ENCODE measurements at places on chromosomes 11 and 22.

GRCh38 chr11:118291477-118292135 lies 12.9 kb upstream of the CD3E start:
- DNase-seq, result no peak

- no peak for DNase-seq
Observed at GRCh38 chr11:17476317-17477083, at the start of gene ABCC8. ABCC8 (minus strand) TSS chr11:17476845; CDS start chr11:17476776, 69 bp downstream.

- no peak for DNase-seq
Observed at GRCh38 chr11:23217072-23217471, 356.8 kb upstream of the CCDC179 start.

DNA sequence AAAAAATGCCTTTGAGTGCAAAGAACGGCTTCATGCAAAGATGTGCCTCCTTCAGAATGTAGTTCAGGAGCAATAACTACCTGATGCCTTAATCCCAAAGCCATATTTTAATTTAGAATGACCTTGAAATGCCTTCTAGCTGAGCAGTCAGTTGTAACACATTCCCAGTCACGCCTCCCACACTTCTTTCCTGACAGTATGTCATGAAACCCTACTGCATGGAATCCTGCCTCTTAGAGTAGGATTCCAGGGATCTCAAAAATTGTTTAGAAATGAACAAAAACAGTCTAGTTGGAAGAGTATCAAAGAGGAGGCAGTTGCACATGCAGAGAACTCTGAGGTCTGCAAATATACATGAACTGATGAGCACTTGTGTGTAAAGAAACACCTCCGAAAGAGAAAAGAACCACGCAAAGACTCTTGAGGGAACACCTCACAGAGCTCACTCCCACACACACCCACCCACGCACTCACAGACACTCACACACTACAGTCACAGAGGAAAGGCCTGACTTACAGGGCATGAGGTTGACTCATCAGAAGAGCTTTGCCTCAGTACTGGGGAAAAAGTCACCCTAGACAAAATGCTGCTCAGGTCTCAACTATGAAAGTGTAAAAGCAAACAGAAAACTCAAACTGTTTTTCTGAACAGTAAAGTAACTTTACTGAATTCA lies 77.4 kb downstream of the GGTLC2 start:
- peak; percentile 72 for DNase-seq

- no peak for DNase-seq
Observed at GRCh38 chr22:18119409-18120110, 9.0 kb downstream of the TUBA8 start.

DNA sequence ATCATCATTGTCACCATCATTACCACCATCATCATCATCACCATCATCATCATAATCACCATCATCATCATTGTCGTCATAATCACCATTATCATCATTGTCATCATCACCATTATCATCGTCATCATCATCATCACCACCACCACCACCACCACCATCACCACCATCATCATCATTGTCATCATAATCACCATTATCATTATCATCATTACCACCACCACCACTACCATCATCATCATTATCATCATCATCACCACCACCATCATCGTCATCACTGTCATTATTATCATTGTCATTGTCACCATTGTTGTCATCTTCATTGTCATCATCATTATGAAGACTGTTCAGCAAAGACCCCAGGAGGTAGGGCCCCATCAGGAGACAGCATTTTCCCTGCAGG lies 33.3 kb downstream of the SMIM38 start:
- no peak for DNase-seq

DNA sequence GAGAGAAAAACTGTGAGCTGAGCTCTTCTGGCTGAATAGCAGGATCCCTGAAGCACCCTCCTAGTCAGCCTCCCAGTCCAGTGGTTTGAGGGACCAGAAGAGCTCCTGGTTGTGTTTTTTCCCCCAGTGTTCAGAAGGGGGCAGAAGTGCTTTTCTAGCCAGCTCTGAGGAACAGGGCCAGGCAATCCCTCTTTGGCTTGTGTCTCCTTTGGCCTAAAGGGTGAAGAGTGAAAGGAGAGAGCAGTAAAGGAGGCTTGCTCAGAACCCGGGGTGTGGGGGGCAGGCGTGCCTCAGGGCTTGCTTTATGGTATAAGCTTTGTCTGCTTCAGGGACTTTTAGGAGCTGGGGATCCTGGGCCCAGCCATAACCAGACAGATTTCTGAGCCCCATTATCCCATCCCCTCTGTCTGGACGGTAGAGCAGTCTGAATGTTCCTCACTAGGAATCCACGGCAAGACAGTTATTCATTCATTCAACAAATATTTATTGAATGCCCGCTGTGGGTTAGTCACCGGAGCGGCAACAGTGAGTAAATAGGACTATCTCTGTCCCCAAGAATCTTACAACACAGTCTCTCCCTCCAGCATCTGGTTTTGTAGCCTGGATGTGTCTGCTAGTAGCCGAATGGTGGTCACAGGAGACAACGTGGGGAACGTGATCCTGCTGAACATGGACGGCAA lies 14.5 kb downstream of the ACP2 start:
- no peak for DNase-seq

GRCh38 chr11:34250211-34250610 lies 107.6 kb downstream of the ABTB2 start:
- DNase-seq, result no peak

- no peak for DNase-seq
Observed at GRCh38 chr22:45516163-45516562, 13.5 kb downstream of the FBLN1 start.

DNA sequence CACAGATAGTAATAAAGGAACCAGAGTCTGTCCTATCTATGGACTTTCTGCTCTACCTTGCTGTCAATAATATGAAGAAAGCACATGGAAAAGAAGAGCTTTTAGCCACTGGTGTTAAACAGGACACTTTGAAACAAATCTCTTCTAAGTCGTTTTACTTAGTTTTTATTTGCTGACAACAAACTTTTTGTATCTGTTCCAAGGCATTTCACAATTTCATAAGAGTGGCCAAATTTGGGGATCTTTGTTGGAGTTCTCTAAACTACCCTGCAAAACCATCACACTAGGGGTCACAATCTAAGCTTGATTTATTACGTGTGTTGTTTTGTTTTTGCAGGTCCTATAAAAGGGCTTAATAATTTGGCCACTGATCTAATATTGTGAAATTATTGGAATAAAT lies 54.4 kb downstream of the BBOX1 start:
- DNase-seq, result no peak

GRCh38 chr11:70020336-70021214 lies 57.5 kb upstream of the ANO1 start:
- DNase-seq, result no peak

DNA sequence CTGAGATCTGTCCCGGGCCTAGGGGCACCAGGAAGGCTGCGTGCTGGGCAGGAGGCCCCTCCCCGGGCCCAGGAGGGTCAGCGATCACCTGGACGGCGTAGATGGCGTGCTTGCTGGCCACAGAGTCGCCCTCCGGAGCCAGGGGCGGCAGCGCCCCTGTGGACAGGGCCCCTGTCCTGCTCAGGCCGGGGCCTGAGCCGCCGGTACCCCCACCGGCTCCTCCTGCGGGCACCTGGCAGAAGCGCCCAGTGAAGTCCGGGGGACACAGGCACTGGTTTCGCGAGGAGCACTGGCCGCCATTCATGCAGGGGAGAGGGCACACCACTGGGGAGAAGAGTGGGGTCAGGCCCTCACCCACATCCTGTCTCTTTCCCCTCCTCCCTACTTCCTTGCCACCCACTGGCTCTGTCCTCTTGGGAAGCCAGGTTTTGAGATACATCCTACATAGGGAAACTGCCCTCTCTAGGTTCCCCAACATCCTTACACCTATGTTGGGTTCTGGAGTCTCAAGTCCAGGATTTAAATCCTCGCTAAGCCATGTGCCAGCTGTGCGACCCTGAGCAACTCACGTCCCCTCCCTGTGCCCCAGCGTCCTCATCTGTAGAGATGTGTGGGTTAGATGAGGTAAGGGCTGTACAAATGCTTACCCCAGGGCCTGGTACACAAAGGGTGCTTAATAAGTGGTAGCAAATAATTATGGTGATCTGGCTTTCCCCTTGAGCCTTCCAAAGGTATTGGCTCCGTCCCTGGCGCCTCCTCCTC lies 3.9 kb downstream of the LTBP3 start:
- no peak for DNase-seq

- DNase-seq, result no peak
Observed at GRCh38 chr22:35593891-35594470, 23.1 kb downstream of the MB start.

DNA sequence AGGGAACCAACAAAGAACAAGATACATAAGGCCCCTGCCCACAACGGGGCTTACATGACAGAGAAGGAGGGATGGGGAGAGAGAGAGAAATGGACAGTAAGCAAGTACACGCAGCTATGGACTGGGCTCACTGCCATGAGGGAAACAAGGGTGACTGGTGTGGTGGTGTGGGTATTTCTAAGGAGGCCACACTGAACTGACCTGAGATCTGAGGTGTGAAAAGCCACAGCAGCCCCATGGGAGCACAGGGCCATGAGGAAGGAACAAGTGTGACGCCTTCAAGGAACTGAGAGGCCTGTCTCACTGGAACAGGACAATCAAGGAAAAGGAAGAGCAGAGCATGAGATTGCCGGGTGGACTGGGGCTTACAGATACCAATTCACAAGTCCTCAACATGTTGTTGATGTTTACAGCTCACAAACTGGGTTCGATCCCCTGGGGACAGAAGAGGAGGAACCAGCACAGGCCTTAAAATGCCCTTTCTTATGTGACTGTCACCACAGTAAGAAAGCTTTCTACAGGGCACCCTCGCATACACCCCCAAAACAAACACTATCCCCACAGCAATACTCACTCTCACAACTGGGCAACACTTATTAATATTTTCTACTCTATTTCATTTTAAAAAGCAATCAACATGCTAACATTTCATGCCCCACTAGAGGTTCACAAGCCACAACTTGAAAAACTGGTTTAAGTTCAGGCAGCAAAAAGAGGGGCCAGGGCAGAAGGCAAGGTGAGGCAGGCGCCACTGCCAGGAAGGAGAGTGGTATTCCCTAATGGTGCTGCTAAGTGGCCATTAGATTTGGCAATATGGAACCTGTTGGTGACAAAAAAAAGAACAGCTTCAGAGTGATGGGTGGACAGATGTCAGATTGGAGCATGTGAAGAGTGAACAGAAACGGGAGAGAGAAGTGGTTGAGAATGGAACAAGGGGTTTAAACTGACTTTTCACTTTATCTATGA lies 39.1 kb downstream of the TCIRG1 start:
- DNase-seq, result no peak

DNA sequence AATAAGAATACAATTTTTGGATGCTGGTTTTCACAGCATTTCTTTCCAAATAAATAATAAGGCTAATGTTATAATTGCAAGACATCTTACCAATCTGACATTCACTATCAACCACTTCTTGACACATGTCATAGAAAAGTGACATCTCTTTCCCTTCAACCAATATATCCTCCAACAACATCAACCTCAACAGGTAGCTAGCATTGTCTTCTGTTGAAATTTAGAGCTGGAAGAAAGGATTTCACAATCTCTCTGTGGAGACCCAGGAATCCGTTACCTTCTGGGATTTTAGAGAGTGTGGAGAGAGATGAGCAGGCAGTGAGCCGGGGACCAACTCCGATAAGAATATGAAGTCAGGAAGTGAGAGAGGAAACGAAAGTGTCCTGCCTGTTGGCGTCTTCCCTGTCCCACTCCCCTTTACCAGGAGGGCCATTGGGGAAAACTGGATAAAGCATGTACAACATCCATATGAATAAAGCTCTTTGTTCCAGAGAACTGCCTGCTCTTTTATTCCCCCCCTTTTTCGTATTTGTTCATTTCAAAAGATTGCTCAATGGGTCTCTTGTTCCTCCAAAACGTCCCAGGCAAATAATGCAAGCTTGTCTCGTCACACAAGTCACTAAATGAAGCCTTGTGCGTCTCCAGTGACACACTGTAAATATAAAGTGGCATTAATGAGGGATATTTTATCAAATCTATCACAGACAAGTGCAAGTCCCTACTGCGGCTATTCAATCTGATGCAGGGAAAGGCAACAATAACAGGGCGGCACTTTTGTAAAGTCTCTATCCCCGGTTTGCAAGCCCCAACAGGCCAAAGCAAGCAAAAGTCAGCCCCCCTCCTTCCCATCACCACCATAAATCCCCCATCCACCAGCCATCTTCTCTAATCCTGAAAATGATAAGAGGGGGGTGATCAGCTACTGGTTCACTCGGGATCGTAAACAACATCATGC lies 3.4 kb downstream of the CADM1 start:
- DNase-seq, result no peak

DNA sequence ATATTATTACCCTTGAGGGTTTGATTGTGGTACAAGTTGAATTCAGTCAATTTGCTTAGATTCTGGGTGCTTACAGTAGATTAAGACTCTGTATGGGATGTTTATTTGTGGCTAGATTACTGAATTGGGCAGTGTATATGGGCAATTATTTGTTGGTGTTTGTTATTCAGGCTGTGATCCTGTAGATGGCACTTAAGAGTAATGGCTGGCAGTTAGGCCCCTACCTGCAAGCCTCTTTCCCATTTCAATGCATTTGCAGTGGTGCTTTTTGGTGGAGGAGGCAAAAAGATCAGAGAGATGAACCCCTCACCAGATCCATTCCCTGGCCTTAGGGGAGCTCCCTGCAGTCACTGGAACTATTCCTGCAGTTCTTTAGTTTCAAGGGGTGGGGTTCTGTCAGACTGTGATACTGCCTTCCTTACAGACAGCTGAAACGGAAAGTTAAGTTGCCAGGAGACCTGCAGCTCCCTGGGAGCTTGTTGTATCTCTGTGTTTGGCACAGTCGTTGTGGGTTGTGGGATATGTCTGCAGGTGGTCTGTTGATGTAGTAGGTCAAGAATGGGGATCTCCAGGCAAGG lies 199.5 kb downstream of the AASDHPPT start:
- no peak for DNase-seq

DNA sequence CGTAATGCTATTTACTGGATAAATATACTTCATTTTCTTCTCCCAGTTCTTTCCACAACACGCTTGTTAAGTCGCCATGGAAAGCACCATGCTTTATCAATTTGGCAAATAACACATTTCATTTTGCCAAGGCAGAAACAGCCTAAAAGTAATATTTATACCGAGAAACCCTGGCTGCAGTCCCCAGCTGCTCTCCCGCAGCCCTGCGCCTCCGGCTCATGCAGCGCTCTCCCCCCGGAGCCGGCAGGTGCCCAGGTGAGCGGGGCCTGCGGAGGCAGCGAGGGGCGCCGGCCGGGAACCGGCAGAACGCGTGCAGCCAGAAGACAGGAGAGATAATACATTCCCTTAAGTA lies 681 bp upstream of the ARHGEF12 start:
- no peak for DNase-seq

- DNase-seq, result no peak
Observed at GRCh38 chr22:42256930-42257329, 13.5 kb downstream of the TCF20 start.

DNA sequence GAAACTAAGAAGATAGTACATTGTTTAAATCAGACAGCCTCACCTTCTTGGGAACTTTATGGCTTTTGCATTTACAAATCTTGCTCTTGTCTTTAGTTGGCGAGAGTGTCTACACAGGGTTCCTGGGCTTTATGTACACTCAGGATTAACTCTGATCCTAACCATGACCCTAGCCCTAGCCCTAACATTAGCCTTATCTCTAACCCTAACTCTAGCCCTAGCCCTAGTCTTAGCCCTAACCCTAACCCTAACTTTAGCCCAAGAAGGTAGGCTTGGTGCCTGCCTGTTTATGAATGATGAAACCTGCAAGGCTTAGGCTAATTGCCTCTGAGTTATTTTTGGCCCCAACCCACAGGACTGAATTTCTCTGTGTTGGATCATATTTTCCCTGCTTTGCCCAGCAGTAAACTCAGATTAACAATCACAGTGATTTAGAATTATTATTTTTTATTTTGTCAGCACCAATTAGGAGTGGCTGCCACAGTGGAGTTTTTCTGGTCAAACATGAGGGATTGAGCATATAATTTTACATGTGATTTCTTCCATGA lies 44.1 kb upstream of the OR9Q1 start:
- no peak for DNase-seq
